ENCODE measurements at places on chromosomes 6 and 20. TPM values are rescaled to one million over a fixed set of nuclear protein-coding genes. Genes with fewer than 3 reads are reported as not detected.

The MTFR2 gene
- 12.8 TPM for total RNA-seq

The EYA4 gene
- not detected for total RNA-seq

The SLC24A3 gene
- not detected for total RNA-seq

- no peaks in the 10 kb centered on the region for H3K4me1 ChIP-seq
- no peaks in the 10 kb centered on the region for H3K27me3 ChIP-seq
Measured at GRCh38 chr20:44221368-44221954, 10.9 kb upstream of the OSER1 start.

- no peak for DNase-seq
- no peak overlapping the region for H3K27ac ChIP-seq
- H3K4me1 ChIP-seq: peaks cover 5% of the 10 kb centered on the region
- H3K4me3 ChIP-seq: no peak overlapping the region
- H3K36me3 ChIP-seq: peaks cover 18% of the 10 kb centered on the region
Measured at GRCh38 chr6:26541579-26541978, 3.4 kb downstream of the HMGN4 start.

- no peak overlapping the region for H3K4me3 ChIP-seq
- DNase-seq: peak; percentile 93
- H3K36me3 ChIP-seq: no peaks in the 10 kb centered on the region
- H3K27ac ChIP-seq: peak overlapping the region; percentile 46
- H3K4me1 ChIP-seq: peaks cover 26% of the 10 kb centered on the region
Measured at GRCh38 chr6:72649032-72649984, 27.4 kb downstream of the KCNQ5 start.

GRCh38 chr20:48336597-48336996 lies 491.2 kb downstream of the PREX1 start:
- no peaks in the 10 kb centered on the region for H3K36me3 ChIP-seq
- no peak overlapping the region for H3K4me3 ChIP-seq
- DNase-seq: no peak
- no peak overlapping the region for H3K27ac ChIP-seq
- peaks cover 5% of the 10 kb centered on the region for H3K27me3 ChIP-seq

DNA sequence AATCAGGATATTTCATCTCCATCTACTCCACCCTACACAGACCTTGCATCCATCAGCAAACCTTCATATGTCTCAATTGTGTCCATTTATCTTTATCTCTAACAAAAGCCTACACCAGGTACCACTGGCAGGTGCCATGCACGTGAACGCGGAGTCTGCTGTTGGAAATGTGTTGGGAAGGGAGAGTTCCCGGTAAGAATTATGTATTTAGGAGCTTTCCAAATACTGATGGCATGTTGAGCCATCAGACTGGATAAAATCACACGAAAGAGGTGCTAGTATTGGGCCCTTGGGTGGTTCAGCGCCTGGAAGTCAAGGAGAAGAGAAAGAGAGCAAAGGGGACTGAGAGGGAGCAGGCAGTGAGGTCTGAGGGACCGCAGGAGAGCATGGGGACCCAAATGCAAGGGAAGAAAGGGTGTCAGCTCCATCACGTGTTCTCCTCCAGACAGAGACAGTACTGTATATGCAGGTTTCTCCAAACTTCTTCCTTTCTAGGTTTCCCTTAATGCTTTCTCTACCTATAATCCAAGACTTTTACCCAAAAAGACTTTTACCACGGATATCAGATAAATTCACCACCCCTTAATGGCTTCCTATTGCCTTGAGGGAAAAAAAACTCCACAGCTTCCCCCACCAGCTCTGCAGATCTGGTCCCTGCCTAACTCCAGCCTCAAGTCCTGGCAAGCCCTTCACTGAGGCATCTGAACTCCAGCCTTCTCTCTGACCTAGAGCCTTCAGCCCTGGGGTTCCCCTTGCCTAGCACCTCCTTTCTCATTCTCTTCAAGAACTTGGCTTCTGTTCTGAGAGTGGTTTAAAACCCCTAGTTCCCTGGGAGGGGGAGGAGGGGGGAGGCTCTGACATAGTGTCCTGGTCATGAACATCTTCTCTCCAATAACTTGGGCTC lies 4.8 kb upstream of the ZNF217 start:
- H3K36me3 ChIP-seq: no peaks in the 10 kb centered on the region
- H3K27me3 ChIP-seq: no peaks in the 10 kb centered on the region
- H3K4me1 ChIP-seq: peaks cover 33% of the 10 kb centered on the region
- no peak for DNase-seq
- peak overlapping the region; percentile 53 for H3K4me3 ChIP-seq

DNA sequence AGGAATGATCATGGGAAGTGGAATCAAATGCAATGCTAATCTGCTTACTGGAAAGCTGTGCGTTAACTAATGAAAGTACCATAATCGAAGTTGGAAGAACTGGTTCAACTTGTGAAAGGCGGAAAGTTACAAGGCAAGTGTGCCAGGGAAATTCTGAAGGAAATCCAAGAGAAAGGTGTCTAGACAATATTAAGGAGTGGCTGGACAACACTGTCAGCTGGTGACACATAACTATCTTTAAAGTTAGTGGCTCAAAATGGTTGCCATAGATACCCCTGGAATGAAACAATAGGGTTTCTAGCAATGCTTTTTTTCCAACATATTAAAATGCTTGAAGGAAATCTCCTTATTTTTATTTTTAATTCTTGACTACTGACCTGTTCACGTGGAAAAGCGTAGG lies 90.4 kb downstream of the BMP2 start:
- no peaks in the 10 kb centered on the region for H3K4me1 ChIP-seq
- H3K36me3 ChIP-seq: no peaks in the 10 kb centered on the region
- no peak overlapping the region for H3K4me3 ChIP-seq
- H3K27me3 ChIP-seq: no peaks in the 10 kb centered on the region
- no peak for DNase-seq

Data from Panc1 (cell line).